SK-N-DZ (cell line): ENCODE measurements at places on chromosomes 1 and 21.

- no peak for DNase-seq
Observed at GRCh38 chr1:206803221-206803730, 31.0 kb upstream of the IL10 start.

- peak; percentile 57 for DNase-seq
Observed at GRCh38 chr1:104132382-104132973, 382.8 kb downstream of the AMY1C start.

- DNase-seq = no peak
Observed at GRCh38 chr1:155179112-155180031, 5.7 kb downstream of the TRIM46 start.

DNA sequence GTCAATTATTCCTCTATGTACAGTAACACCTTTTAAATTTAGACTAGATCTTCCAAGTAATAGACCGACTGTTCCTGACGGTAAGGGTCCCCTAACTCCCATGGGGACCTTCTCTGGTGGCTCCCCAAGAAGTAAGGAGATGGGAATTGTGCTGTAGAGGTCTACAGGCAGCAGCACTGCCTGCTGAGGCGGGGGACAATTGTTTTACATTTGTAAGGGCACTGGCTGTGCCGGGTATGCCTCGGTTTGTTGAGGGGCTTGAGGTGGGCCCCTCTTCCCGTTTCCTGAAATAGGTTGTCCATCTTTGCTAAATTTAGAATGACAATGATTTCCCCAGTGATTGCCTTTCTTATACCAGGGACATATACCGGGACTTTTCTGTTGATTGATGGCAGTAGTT, 13.1 kb upstream of the L1TD1 start:
- no peak for DNase-seq

GRCh38 chr1:203556047-203556851, 62.3 kb downstream of the OPTC start:
- DNase-seq = no peak

- DNase-seq = no peak
Observed at GRCh38 chr1:110152133-110152785, 2.0 kb downstream of the SLC6A17 start.

DNA sequence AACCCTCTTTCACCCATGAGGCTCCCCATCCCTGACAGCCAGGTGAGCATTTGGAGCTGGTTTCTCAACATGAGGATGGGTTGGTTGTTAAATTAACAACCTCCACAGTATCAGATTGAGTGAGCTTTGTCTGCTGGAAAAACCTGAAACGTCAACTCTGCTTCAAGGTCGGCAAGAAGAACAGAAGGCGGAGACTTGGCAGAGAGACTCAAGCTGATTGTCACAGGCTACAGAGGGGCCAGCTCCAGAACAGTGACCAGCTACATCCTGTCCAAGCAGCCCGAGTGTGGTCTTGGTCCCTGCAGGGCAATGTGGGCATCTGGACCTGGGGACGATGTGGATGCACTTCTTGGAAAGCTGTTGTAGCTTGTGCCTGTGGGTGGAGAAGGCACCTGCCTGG, 36.6 kb upstream of the TMEM51 start:
- no peak for DNase-seq

- no peak for DNase-seq
Observed at GRCh38 chr1:151837197-151837596, 2.4 kb downstream of the C2CD4D start.

DNA sequence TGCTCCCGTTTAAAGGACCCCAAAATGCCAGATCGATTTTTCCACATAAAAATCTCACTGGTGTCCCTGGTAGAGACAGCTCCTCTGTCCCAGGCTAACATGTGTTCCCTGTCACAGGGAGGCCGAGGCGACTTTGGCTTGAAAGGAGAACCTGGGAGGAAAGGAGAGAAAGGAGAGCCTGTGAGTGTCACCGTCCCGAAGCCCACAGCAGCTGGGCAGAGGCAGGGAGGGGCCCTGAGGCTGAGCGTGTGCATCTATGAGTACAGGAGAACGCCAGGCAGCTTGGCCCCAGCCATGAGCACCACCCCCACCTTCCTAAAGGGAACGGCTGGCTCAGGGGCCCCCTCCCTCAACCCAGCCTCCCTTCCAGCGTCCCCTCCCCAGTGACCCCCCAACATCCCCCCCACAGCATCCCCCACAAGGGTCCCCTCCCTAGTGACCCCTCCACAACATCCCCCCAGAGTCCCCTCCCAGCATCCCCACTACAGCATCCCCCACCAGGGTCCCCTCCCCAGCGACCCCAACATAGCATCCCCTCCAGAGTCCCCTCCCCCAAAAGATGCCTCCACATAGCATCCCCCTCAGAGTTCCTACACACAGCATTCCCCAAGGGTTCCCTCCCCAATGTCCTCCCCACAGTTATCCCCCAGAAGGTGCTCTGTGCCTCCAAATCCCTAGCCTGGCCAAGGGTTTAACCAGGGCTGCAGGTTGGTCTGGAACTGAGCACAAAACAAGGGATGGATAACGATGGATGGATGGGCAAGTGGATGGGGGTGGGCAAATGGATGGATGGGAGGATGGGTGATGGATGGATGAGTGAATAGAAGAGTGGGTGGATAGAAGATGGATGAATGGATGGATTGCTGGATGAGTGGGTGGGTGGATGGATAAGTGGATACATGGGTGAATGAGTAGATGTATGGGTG, 25.1 kb downstream of the COL6A2 start:
- DNase-seq = no peak

- DNase-seq = no peak
Observed at GRCh38 chr1:54518489-54518888, 29.5 kb upstream of the ACOT11 start.

- no peak for DNase-seq
Observed at GRCh38 chr1:211703812-211704537, 28.6 kb upstream of the NEK2 start.

DNA sequence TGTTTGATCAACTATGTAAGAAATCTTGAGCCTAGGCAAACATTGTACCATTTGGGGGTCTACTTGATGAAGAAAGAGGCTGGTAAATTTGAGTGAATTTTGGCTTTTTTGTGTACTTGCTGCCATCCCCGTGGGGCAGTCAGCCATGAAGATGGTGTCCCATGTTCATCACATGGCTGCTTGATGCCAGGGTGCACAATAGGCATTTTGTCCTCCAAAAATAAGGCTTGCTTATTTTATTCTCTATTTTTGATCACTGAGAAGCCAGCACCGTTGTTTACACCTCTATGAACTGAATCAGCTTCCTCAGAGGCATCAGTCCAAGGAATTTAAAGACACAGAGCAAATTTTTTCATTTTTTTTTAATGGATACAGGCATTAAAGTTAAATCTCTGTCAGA, 1195.7 kb downstream of the AMY1C start:
- no peak for DNase-seq

DNA sequence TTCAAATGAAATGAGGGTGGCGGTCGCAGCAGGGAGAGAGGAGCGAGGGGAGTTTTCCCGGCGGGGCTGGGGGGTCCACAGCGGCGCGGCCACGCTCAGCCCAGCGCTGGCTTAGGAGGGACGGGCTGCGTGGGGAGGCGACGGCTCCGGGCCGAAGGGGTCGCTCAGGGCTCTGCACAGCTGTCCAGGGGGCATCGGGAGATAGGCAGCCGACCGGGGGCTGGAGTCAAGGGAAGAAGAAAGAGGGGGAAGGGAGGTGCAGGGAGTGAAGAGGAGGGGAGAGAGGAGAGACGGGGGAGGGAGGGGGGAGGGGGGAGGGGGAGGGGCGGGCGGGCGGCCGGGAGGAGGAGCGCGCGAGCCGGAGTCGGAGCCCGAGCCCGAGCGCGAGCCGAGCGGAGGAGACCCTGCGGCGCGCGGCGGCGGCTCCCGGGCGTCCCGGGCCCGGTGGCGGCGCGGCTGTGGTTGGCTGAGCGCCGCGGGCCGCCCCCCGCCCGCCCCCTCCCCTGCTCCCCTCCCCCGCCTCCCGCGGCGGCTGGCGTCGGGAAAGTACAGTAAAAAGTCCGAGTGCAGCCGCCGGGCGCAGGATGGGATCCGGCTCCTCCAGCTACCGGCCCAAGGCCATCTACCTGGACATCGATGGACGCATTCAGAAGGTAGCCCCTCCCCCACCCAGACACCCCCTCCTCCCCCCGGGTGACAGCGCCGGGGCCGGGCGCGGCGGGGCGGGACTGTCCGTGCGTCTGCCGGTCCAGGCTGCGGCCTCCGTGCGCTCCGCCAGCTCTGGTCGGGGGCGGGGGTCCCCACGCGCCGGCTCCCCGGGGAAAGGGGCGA, at the start of gene PDE9A:
Gene PDE9A (plus strand): TSS at position 391 of the 831 bp plus-strand sequence. CDS start 194 bp downstream, at position 585.
- peak; percentile 31 for DNase-seq

GRCh38 chr1:109997867-109998229, 13.3 kb downstream of the AHCYL1 start:
- DNase-seq = no peak

- DNase-seq = no peak
Observed at GRCh38 chr1:180270530-180271271, 40.6 kb downstream of the LHX4 start.

DNA sequence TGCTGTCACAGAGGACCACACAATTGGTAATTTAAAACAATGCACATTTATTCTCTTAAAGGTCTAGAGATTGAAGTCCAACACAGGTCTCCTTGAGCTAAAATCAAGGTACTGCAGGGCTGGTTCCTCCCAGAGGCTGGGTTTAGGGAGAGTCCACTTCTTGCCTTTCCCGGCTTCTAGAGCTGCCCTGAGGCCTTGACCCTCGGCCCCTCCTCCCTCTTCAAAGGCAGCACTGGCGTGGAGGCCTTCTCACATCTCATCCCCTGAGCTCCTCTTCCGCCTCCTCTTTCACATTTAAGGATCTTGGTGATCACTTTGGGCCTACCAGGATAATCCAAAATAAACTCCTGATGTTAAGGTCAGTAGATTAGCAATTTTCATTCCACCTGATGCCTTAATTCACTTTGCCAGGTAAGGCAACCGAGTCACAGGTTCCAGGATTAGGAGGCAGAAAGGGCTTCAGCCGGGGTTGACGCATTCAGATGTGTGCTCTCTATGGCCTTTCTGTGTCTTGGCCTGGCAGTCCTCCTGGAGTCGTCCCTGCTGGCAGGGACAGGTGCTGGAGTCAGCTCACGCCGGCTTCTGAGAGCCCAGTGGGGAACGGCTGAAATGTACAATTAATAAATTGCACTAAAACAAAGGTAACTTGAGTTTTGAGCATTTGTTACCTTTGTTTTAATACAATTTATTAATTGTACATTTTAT, 61.2 kb upstream of the ABCG1 start:
- no peak for DNase-seq

GRCh38 chr1:160354388-160354985, 11.3 kb downstream of the NCSTN start:
- peak; percentile 18 for DNase-seq

DNA sequence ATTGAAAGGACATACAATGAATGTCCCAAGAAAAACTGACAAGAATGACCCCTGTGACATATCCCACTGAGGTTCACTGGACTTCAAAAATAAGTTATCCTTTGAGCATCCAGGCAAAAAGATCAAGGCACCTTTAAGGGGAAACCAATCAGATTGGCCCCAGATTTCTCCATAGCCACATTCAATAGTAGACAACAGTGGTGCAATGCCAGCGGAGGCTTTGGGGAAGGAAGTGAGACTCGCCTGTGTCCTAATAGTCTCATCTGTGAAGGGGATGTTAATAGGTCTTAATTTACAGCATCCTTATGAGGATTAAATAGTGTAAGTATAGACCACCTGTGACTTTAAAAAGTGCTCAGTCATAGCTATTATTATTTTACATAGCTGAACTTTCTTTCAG, 21.5 kb downstream of the RPL5 start:
- DNase-seq = no peak

DNA sequence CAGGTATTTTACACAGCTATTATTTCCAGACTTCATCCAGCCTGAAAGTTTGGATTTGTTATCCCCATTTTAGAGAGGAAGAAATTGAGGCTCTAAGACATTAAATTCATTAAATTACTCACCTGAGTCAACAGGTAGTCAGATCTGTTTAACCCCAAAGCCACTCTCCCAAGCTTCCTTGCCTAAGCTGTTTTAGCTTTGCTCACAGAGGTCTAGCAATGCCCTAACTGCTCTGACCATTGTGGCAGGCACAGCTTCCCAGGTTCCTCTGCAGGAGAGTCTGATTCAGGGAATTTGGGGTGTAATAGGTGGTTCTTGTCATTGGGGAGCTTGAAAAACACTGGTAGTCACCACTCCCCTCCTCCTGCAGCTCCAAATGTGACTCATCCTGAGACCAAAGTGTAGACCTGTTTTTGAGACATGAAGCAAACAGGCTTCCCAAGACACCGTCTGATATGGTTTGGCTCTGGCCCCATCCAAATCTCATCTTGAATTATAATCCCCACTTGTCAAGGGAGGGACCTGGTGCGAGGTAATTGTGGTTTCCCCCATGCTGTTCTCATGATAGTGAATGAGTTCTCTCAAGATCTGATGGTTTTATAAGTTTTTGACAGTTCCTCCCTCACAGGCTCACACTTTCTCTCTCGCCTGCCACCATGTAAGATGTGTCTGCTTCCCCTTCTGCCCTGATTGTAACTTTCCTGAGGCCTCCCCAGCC, 142.8 kb upstream of the DNAH14 start:
- no peak for DNase-seq

DNA sequence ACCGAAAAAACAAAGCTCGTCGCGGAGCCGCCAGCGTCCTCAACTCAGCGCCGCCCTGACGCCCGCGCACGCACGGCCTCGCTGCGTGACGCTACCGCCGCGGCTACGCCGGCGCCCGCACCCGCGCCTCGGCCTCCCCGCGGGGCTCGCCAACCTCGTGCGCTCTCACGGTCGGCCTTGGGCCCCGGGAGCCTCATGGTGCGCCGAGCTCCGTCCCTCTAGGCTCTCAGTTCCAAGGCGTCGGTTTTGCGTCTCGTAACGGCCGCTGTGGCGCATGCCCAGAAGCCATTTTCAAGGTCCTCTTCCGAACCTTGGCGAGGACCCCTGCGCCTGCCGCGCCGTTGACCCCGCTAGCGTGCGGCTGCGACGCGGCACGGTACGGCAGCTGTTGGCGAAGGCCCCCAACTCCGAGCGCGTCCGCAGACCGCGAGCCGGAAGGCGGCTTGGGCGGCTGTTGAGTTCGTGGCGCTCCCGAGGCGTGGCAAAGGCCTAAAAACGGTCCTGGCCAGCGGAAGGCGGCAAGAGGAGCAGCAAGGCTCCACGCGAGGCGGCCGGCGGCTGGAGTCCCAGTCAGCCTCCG, at the start of gene HENMT1:
Gene HENMT1 (minus strand): TSS at position 64 of the 580 bp plus-strand sequence. CDS start 1,209 bp downstream, outside the sequence.
- DNase-seq = no peak

DNA sequence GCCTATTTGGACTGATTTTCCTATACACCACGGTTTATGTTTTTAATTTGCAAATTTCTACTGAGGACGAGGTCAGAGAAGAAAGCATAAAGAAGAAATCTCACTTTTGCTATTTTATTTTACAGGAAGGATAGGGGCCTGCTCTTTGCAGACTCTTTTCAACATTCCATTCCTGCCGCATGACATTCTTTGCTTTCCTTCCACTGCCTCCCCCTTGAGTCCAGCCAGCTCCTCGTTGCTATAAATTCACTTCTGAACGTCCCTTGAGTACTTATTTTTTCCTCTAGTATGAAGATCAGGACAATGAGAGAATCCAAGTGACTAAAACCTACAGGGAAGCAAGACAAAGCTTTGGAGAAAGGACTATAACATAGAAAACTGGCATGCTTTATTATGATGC, 53.4 kb upstream of the PTGFR start:
- DNase-seq = peak; percentile 22
